Upper lobe of left lung (tissue), 6 donors: ENCODE measurements at places on chromosomes 16 and 17. TPM values are rescaled to one million over a fixed set of nuclear protein-coding genes. Genes with fewer than 3 reads are reported as not detected.
A peak's percentile ranks its signal among the peaks of the same experiment; 100 is the strongest.

DNA sequence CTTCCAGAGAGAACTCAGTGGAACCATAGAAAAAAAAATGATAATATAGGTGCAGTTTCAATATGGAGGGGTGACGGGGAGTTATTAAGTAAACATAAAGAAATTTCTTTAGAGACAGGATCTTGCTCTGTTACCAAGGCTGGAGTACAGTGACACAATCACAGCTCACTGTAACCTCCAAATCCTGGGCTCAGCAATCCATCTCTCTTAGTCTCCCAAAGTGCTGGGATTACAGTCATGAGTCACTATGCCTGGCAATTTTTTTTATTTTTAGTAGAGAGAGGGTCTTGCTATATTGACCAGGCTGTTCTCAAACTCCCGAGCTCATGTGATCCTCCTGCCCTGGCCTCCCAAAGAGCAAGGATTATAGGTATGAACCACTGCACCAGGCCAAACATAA lies 48.8 kb downstream of the NLRC5 start:
- DNase-seq, result no peak

DNA sequence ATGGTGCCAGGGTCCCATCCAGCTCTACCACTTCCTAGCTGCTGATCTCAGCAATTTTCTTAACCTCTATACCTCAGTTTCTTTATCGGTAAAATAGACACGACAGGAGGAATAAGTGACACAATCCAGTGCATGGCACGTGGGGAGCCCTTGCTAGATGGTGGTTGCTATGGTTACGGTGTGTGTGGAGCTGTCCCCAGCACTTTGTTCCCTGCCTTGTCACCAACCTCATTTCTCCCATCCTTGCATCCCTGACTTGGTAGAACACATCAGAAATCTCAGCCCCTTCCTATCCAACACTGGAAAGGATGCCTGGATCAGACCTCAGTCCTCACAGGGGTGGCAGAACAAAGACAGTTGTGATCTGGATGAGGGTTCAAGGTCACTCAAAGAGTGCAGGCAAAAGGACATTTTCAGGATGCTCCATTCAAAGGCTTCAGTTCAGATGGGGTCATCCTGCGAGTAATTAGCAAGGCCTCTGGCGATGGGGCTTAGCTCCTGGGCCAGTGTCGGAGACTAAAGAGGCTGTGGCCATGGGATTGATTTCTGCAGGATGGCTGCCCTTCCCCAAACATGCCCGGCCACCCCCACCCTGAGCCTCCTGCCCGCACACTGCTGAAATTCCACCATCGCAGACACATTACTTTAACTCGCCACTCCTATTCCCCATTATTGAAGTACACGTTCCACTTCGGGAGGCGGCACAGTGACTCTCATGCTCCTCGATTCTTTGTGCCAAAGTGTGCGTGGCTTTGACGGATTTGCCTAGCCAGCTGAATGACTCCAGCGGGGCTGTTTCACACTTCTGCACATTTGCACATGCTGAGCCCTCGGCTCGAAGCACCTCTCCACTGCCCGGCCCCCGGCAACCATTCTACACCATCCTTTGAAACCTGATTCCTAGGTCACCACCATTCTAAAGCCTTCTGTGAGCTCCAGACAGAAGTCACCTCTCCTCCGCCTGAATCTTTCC lies 40.3 kb downstream of the WNT3 start:
- DNase-seq, result no peak

DNA sequence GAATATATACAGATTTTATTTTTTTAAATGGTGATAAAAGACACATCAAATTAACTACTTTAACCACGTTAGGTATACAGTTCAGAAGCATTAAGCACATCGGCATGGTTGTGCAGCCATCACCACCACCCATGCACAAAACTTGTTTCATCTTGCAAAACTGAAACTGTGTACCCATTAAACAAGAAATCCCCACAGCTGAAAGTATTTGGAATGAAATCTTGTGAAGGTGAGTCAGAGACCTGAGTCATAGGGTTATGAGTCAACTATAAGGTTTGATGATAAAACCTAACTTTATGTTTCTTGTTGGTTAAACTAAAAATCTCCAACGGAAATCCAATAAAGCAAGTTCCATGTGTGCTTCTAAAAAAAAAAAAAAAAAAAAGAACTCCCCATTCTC lies 561.6 kb upstream of the PSMD7 start:
- DNase-seq, result no peak

GRCh38 chr17:41013181-41013580 lies 4.3 kb upstream of the KRTAP3-1 start:
- no peak for DNase-seq

GRCh38 chr16:68267612-68268405 lies 3.5 kb downstream of the SLC7A6 start:
- DNase-seq, result no peak

DNA sequence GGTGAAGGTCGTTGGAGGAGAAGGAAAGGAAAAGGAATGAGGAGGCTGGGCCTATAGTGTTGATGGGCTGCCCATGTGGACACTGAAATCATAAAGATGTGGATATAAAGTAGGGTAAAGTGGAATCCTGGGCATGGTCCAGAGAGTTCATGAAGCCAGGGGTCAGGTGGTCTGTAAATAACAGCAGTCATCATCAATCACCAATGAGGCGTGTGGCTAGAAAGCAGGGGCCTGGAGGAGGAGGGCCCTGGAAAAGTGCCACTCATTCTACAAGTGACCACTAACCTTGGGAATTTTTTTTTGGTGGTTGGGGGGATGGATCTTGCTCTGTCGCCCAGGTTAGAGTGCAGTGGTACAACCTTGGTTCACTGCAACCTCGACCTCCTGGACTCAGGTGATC lies 115.3 kb upstream of the NOL11 start:
- DNase-seq, result no peak

- no peak for DNase-seq
These were observed 88.2 kb upstream of the FA2H start for GRCh38 chr16:74862743-74863244.

GRCh38 chr17:917941-918740 lies 61.4 kb downstream of the NXN start:
- DNase-seq, result no peak

- peak; percentile 27 for DNase-seq
These were observed 152.9 kb upstream of the PLCG2 start for GRCh38 chr16:81626181-81626674.

DNA sequence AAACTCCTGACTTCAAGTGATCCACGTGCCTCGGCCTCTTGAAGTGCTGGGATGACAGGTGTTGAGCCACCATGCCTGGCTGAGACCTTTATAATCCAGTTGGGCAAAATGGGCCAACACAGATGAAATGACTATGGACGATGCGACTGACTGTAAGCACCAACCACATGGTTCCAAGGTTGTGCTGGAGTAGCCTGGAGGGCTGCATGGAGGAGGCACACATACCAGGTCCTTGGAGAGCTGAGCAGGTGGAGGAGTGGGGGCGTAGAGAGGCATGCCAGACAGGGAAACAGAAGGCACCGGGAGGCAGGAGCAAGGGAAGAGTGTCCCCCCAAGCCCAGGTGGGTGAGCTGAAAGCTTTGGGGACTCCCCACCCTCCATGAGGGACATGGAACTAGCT lies 85.2 kb downstream of the ABR start:
- no peak for DNase-seq

DNA sequence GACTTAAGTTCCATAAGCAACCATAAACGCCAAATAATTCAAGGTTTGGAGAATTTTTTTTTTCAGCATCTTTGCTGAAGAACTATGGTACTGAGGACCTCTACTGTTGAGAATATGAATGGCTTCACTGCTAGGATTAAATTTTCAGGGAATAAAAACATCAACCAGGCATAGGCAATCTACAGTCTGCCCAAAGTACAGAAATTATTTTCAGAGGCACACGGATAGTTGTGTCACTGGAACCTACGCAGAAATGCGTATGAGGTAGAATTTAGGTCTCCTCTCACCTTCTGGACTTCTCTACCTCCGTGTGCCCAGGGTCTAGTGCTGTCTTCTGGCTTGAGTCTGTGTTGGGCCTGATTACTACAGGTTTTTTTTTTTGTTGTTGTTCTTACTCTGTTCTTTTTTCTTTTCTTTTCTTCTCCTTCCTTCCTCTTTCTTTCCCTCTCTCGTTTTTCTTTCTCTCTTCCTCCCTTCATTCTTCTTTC lies 39.7 kb downstream of the NACA2 start:
- no peak for DNase-seq

DNA sequence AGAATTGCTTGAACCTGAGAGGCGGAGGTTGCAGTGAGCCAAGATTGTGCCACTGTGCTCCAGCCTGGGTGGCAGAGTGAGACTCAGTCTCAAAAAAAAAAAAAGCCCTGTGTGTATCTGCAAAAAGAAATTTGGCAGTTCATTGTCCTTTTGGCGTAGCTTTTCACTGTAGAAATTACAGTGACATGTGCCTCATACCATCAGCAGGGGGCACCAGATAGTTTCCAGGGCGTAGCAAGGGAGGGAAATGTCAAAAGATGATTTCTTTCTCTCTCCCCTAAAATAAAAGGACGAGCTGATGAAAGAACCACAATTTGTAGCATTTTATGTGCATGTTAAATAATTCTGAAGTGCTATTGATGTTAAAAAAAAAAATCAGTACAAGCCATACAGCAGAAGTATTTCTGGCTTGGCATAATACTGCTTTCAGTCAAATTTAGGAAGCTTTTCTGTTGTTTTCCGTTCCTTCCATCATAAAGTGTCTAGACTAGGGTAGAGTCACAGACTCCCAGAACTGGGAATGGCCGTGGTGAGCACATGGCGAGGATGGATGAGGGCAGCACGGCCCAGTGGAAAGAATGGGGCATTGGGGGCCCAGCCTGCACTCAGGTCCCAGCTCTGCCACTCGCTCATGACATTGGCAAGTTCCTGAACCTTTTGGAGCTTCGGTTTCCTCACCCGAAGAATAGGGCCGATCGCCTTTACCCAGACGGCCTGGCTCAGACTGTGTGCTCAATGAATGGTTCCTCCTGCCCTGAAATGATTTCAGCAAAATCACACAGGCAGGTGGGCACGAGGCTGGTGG lies 59.8 kb upstream of the RPH3AL start:
- peak; percentile 48 for DNase-seq

The PAFAH1B1 gene
- total RNA-seq, result 114 TPM

The MT1X gene
- 552 TPM for total RNA-seq

The TBX2 gene
- 22.4 TPM for total RNA-seq

The PRRT2 gene
- 1.4 TPM for total RNA-seq

The SYT17 gene
- 13.3 TPM for total RNA-seq
